Globus pallidus (tissue), 1 donor: ENCODE measurements at places on chromosomes 7 and 10.

DNA sequence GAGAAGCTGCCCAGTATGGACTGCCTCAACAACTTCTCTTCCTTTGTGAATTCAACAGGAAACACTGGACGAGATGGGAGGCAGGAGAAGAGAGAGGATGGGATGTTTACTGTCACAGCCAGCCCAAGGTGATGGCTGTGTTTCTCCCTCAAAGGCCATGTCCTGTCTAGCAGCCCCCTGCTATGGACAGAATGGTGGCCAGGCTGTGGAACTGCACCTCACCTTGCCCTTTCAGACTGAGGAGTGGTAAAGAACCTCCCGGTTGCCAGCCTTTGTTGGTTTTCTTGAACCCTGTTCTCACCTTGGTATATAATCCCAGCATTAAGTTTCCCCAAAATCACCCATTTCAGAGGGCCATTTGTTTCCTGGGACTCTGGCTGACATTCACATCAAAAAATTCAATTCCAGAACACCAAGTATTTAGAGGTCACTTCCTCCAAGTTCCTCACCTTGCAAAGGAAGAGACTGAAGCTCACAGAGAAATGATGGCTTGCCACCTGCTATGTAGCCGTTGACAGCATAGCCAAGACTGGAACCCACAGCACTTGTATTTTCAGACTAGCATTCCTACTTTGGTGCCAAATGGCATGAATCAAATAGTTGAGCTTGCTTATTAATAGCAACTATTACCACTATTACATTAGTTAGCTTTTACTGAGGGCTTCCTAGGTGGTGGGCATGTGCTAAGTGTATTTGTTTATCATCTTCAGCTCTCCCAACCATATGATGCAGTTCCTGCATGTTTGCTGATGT, 224.0 kb upstream of the GRB10 start:
- no peak for DNase-seq

GRCh38 chr7:30505174-30505697, 607 bp upstream of the GGCT start:
- no peak for DNase-seq

- DNase-seq = no peak
Observed at GRCh38 chr7:6180344-6180725, 92.1 kb downstream of the CYTH3 start.

GRCh38 chr7:5773661-5774086, 7.8 kb downstream of the RNF216 start:
- DNase-seq = no peak

DNA sequence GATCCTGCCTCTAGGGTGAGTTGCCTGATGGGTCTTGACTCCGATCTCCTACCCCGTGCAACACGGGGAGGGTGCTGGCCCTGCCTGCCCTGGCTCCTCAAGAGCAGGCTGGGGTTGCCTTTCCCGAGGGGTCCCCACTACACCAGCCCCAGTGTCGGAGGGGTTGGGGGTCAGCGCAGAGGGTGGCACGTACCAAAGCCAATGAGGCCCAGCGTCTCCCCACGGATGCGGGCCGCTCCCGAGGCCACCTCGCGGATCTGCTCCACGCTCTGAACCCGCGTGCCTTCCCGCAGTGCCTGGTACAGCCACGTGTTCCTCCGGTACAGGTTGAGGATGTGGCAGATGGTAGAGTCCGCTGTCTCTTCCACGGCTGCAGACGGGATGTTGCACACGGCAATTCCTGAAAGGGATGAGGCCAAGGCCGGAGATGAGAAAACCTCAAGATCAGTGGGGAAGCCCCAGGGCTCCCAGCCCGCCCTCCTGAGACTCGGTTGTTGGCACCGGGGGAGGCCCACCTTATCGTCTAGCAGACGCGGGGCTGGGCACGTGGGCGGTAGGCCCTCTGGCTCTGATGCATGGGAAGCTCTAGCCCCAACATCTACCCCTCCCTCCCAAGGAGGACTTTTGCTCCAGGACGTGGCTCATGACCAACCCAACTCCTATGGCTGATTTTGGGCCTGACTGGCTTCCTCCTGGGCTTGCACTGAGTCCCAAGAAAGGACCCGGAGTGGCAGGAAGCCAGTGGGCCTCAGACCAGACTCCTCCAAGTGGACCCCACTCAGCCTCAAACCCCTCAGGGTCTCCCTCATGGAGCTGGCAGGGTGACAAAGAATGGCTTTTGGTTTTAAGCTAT, 56.1 kb downstream of the ZRANB1 start:
- DNase-seq = no peak

GRCh38 chr7:50336894-50337703, 32.6 kb downstream of the IKZF1 start:
- DNase-seq = no peak

- no peak for DNase-seq
Observed at GRCh38 chr7:112149734-112150133, 56.5 kb downstream of the DOCK4 start.

GRCh38 chr10:11285171-11285570, 267.5 kb downstream of the CELF2 start:
- no peak for DNase-seq

GRCh38 chr7:90337106-90337505, 9.4 kb upstream of the GTPBP10 start:
- no peak for DNase-seq

DNA sequence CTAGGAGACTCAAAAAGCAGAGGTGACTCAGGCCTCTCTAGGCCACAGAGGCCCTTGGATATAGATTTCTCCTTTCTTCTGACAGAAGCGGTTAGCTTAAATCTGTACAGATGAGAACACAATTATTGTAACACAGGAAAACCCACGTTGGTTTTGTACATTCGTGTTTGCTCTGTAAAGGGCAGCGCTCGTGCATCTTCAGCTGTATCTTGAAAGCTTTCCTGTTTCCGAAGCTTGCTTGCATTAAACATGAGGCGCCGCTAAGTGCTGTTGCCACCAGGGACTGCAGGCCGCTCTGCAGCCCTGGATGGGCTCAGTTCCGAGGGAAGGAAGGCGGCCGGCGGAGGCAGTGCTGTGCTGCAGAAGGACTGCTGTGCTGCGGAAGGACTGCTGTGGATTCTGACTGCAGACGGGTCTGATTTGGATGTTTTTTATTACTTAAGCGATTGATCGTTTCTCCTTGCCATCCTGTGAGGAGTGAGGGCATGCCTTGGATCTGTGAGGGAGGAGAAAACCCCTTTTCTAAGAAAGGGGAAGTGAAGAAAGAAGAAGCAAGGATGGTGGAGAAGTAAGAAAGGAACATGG, 53.3 kb downstream of the FHIP2A start:
- peak; percentile 39 for DNase-seq

GRCh38 chr10:92662848-92663247, 26.9 kb upstream of the HHEX start:
- DNase-seq = no peak

DNA sequence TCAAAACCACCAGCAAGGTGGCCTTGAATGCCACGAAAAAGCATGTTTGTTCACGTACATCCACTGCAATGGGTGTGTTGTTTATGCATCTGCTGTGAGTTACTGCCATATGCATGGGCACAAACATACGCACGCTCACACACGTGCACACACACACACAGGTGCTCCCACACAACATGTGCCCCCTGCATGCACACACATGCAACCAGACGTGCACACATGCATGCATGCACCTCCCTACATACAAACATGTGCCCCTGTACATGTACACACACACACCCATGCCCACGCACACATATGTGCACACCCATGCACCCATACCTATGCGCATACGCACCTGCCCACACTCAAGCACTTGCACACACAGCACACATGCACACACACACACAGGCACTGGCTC, 10.1 kb upstream of the DMBT1 start:
- DNase-seq = no peak

GRCh38 chr10:19778996-19779395, 37.2 kb upstream of the PLXDC2 start:
- no peak for DNase-seq

DNA sequence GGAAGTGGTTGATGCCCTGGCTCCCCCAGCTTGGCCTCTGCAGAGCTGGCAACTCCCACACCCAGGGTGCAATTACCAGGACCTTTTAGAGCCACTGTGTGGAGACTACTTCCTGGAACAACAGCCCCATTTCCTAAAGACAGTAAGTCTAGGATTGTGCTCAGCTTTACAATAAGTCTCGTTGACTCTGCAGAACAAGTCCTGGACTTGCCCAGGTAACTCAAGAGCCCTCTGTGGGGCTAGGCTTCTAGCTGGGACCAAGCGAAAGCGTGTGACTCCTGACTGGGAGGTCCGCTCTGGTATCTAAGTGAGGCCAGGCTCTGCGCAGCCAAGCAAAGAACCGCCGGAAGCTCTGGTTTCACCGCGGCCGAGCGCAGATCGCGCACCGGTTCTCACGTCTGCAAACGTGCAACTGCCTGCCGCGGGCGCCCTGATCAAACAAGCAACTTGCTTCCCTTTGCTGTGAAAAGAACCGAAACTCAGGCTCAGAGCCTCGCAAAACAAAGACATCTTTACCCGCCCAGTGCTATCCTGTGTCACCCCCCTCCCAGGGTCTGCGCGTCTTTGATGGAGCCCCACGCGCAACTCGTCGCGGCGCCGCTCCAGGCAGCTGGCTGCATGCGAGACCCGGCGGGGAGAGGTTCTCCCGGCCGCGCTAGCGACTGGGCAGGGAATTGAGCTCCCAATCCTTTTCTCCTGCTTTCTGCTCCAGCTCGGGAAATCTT, 4.4 kb upstream of the PDLIM1 start:
- no peak for DNase-seq

- DNase-seq = peak; percentile 85
Observed at GRCh38 chr10:88934900-88935672, 17.5 kb downstream of the ACTA2 start.

DNA sequence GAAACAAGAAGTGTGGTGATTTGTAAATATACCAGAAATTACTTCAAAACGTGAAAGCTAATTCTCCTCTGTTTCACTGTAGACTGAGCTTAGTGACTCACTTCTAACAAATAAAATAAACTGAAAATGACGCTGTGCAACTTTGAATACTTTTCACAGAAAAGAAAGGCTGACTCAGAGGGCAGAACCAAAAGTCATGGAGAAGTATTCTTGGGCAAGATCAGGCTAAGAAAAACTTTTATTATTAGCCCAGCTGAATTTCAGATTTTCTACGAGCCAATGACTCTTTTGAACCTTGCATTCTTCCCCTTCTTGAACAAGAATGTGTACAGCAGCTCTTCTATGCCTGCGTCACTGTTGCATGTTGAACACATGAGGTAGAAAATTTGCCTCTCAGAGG, 527.3 kb upstream of the GHITM start:
- DNase-seq = no peak

GRCh38 chr10:99369551-99369950, 40.4 kb downstream of the CNNM1 start:
- DNase-seq = no peak

GRCh38 chr7:158946771-158947170, 90.4 kb downstream of the DYNC2I1 start:
- DNase-seq = no peak

DNA sequence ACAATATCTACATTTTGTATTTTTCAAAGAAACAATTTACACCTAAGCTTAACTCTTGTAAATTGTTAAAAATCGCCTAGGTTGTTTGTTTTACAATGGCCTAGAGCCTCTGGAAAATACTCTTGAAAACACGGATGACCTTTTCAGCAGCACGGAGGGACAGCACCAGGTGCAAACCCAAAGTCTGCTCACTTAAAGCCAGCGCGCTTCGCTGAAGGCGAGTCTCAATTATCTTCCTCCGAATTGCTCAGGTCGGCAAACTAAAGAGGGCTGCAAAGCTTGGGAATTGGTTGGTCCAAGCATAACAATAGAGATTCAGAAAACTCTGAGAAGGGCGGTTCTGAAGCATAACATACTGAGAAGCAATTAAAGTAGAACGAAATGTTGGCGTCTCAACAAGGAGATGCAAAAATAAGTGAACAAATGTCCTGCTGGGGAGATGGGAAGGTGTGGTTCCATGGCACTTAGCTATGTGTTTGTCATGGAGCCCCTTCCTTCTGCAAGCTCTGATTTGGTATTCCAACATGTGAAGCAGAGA, 139.9 kb upstream of the PITRM1 start:
- DNase-seq = no peak

- DNase-seq = no peak
Observed at GRCh38 chr7:130891254-130892094, 157.5 kb upstream of the KLF14 start.

DNA sequence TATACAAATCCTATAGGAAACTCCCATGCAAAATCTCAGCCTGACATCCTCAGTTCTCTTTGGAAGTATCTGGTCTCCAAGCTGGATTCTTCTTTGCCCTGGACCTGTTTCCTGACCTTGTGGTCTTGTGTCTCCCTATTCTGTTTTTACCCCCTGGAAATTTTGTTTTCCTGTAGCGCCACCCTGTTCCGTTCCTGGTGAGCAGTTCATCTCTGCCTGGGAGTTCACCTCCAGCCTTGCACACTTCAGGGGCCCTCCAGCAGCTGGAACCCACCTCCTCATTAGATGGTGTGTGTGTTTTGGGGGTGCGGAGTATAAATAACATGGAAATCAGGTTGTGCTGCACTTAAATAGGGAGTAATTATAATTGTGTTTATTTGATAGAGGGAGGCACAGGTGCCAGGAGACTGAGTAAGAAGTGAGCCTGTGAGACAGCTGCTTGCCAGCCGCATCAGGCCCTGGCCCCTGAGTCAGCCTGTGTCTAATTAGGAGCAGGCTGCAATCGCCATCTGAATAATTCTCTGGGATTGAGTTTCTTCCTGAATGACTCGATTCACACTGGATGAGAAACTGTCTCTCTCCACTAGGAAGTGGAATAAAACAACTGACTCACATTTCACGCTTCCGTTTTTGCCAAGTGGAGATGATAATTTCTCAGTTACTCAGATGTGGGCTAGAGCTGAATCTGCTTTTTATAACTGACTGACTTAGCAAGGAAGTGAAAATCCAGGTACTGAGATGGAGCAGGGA, 69.4 kb upstream of the HECTD2 start:
- DNase-seq = peak; percentile 2

DNA sequence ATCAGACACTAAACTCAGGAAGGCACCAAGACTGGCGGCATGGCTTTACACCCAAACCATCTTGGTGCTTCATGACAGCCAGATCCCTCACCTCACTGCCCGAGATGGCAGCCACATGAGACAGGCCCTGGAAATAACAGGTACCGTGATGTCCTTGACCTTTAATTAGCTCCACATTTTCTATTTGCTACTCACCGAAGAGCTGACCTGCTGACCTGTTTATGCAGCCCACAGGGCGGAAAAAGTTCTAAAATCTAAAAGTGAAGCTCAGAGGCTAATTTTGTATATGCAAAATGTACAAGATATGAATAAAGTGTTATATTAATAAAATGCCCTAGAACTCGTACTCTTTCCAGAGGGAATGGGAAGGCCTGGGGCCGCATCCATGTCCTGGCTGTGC, 51.6 kb upstream of the RASGEF1A start:
- DNase-seq = no peak

- no peak for DNase-seq
Observed at GRCh38 chr10:47262606-47263533, 37.1 kb upstream of the GDF10 start.
